ENCODE measurements at places on chromosomes 7 and 10. TPM values are rescaled to one million over a fixed set of nuclear protein-coding genes. Genes with fewer than 3 reads are reported as not detected.

DNA sequence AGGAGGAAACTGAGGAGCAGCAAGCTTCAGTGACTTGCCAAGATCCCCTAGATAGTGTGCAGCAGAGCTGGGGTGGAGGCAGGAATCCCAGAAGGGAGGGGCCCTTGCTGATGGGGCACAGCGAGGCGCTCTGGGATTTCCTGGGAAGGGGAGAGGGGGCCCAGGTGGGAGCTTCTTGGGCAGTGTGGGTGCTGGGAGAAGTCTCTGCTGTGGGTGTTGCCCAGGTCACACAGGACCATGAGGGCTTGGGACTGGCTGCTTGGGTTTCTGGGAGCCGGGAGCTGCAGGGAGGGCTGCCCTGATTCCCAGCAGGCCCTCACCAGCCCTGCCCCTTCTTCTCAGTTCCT is 55.2 kb downstream of the TSPAN15 start:
- H3K36me3 ChIP-seq = no peaks in the 10 kb centered on the region
- no peak for DNase-seq
- no peaks in the 10 kb centered on the region for H3K4me1 ChIP-seq
- no peaks in the 10 kb centered on the region for H3K27me3 ChIP-seq
- no peak overlapping the region for H3K27ac ChIP-seq

DNA sequence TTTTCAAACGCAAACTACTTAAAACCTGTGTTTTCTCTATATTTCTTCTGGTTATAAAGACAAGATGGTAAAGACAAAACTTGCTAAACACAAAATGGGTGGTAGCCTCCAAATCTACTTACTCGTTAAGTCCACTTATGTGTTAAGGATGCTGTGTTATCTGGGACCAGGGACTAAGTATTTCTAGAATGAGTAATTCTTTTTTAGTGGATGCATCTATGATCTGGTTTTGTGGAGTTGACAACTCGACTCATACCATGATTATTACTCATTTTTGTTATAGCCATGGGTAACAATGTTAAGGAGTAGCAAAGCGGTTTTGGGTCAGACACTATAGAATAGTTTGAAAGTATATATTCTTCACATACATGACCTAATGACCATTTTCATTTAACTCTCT is 239.5 kb upstream of the FOXP2 start:
- H3K27ac ChIP-seq = no peak overlapping the region
- no peak overlapping the region for H3K4me3 ChIP-seq
- DNase-seq = no peak
- no peaks in the 10 kb centered on the region for H3K27me3 ChIP-seq
- H3K36me3 ChIP-seq = no peaks in the 10 kb centered on the region
- H3K4me1 ChIP-seq = no peaks in the 10 kb centered on the region

- H3K27ac ChIP-seq = no peak overlapping the region
- H3K4me1 ChIP-seq = no peaks in the 10 kb centered on the region
- H3K27me3 ChIP-seq = no peaks in the 10 kb centered on the region
- H3K36me3 ChIP-seq = no peaks in the 10 kb centered on the region
These were observed 4.3 kb downstream of the GSTO2 start for GRCh38 chr10:104273286-104273685.

DNA sequence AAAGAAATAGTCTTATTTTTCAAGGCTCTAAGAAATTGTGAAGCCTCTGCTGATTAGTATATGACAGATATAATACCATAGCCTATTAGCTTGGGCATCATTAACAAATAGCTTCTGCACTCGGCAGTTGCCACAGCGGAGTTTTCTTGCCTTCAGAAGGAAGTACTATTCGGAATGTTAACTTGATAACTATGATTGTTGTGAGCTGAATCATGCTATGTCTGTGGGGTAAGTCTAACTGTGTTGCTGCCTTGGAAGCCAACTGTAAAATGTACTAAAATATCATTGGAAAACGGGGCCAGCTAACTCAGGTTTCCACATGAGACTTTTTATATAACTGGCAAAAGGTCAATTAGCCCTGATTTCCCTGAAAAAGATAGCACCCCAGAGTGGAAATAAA is 93.2 kb downstream of the TWIST1 start:
- no peak overlapping the region for H3K27ac ChIP-seq
- no peak for DNase-seq
- H3K36me3 ChIP-seq = no peaks in the 10 kb centered on the region
- H3K27me3 ChIP-seq = no peaks in the 10 kb centered on the region
- H3K4me3 ChIP-seq = no peak overlapping the region
- no peaks in the 10 kb centered on the region for H3K4me1 ChIP-seq

DNA sequence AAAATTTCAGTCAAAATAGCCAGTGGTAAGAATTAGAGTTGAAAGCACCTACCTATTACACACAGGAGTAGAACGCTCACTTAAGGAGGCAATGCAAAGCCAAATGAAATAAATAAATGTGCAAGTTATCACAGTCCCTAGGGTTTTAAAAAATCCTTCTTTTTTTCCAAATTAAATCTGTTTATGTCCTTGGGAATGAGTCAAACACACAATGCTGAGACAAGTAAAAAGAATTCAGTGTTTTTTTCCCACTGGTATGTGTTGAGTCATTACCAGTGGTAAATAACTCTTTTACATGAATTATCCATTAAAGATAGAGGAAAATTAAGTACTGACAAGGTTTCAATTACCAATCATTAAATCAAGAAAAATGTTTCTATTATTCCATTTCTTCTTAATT is 438.6 kb downstream of the TNS3 start:
- no peaks in the 10 kb centered on the region for H3K36me3 ChIP-seq
- H3K4me1 ChIP-seq = peaks cover 2% of the 10 kb centered on the region
- no peak for DNase-seq
- no peak overlapping the region for H3K4me3 ChIP-seq

- H3K4me1 ChIP-seq = no peaks in the 10 kb centered on the region
- H3K4me3 ChIP-seq = no peak overlapping the region
- H3K36me3 ChIP-seq = no peaks in the 10 kb centered on the region
- H3K27ac ChIP-seq = no peak overlapping the region
These were observed 185.8 kb downstream of the SNX10 start for GRCh38 chr7:26477381-26477990.

- no peaks in the 10 kb centered on the region for H3K27me3 ChIP-seq
- no peak for DNase-seq
- H3K27ac ChIP-seq = no peak overlapping the region
- H3K36me3 ChIP-seq = no peaks in the 10 kb centered on the region
- no peaks in the 10 kb centered on the region for H3K4me1 ChIP-seq
These were observed 1133.4 kb downstream of the XPNPEP1 start for GRCh38 chr10:108789919-108790318.

- H3K4me1 ChIP-seq = no peaks in the 10 kb centered on the region
- H3K27ac ChIP-seq = no peak overlapping the region
- no peak for DNase-seq
- H3K27me3 ChIP-seq = no peaks in the 10 kb centered on the region
- no peak overlapping the region for H3K4me3 ChIP-seq
These were observed 59.7 kb upstream of the CDK14 start for GRCh38 chr7:90536449-90536848.

DNA sequence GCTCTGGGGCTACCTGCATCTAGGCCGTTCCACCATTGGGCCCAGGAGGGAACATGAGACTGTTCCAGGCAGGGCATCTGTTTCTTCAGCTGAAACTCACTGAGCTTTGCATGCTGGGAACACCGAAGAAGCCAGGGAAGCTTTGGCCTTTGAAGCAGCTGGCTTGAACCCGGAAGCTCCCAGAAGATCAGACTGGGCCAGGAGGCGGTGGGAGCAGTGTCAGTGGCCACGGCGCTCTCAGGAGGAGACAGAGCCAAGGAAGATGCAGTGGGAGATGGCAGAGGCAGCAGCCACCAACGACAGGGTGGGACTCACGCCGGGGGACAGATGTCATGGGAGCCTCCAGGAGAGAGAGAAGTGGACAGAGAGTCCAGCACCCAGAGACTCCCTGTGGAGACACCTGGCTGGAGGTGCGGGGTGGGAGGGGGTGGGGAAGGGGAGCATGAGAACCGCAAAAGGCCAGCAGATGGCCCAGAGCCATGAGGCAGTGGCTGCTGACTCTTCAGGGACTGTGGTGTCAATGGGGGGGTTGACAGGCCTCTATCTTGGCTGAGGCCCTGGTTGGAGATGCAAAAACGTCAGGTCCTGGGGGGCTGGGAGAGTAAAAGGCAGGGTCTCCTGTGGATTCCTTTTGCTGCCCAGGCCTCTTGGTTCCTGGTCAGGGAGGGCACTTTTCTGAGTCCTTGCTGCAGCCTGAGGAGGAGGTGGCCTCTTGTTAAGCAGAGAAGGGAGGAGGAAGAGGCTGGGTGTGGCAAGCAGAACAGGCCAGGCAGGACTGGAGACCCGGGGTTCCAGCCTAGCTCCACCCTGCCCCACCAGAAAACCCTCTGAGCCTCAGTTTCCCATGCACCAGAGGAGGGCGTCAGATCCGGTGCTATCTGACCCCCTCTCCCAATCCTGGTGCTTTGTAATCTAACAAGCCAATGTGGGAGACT is 6.3 kb upstream of the AQP1 start:
- H3K36me3 ChIP-seq = no peaks in the 10 kb centered on the region
- H3K4me3 ChIP-seq = no peak overlapping the region
- H3K4me1 ChIP-seq = no peaks in the 10 kb centered on the region
- H3K27ac ChIP-seq = peak overlapping the region; percentile 75
- H3K27me3 ChIP-seq = no peaks in the 10 kb centered on the region

DNA sequence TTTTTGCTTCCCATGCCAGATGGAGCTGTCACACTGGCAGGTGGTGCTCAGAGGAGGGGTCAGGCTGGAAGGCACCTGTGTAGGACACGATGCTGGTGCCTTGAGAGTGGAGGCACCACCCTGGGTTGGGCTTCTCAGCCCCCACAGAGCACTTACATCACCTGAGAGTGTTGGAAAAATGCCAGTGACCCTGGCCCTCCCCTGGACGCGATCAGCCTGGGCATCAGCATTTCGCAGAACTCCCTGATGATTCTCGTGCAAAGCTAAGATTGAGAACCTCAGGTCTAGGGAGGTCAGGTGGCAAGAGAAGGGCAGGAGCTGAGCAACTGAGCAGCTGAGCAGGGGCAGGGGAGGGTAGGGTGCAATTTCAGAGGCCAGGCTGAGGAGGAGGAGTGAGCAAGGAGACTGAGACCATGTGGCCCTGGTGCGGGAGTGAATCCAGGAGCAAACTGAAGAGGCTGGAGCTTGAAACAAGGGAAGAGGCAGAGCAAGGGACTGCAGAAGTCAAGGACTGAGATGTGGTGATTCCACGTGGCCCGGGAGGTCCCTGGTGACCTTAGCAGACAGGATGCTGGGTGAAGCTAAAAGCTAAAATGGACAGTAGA is 24.7 kb upstream of the GRID1 start:
- no peak overlapping the region for H3K27ac ChIP-seq
- no peak overlapping the region for H3K4me3 ChIP-seq
- H3K36me3 ChIP-seq = no peaks in the 10 kb centered on the region
- H3K27me3 ChIP-seq = no peaks in the 10 kb centered on the region

DNA sequence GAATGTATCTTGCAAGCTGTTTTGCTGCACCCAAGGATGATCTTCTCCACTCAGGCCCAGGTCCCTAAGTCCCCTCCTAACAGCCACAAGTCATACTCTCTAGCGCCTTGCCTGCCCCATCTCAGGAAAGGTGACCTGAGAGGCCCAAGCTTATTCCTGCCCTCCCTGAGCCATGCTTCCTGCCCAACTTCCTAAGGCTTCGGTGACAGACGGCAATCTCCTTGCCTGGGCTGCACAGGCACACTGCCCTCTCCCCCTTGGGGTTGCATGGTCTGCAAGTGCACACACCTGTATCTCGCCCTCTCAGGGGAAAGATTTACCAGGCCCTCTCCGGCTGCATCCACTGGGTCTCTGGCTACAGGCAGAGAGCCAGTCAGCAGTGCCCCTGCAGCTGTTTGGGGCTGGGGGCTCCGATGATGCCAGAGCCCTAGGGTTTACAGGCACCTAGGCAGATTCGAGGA is 771 bp upstream of the ADIRF start:
- H3K4me1 ChIP-seq = no peaks in the 10 kb centered on the region
- H3K4me3 ChIP-seq = no peak overlapping the region
- no peak for DNase-seq
- H3K36me3 ChIP-seq = no peaks in the 10 kb centered on the region
- no peaks in the 10 kb centered on the region for H3K27me3 ChIP-seq
- no peak overlapping the region for H3K27ac ChIP-seq

RAPGEF5 gene
- 77.1 TPM for total RNA-seq

LDB1 gene
- 67.3 TPM for total RNA-seq

GPR146 gene
- total RNA-seq = 44.2 TPM

OPN4 gene
- total RNA-seq = not detected

Data from aorta (tissue), 5 donors.